ENCODE measurements at places on chromosomes 13 and 19.

DNA sequence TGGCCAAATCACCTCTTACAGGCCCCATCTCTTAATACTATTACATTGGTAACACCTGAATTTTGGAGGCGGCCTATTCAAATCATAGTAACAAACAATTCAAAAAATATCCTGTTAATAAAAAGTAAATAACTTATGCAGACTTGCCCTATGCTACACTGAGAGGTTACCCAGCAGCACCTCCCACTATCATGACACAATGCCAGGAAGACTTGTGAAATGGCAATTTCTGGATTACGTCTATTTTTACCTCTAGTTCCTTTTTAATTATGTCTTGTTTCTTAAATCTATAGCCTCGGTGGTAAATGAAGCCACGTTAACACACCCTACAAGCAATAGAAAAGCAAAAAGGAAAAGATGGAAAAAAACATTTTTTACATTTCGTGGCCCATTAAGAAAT lies 6.2 kb upstream of the DZIP1 start:
- peak; percentile 44 for DNase-seq

DNA sequence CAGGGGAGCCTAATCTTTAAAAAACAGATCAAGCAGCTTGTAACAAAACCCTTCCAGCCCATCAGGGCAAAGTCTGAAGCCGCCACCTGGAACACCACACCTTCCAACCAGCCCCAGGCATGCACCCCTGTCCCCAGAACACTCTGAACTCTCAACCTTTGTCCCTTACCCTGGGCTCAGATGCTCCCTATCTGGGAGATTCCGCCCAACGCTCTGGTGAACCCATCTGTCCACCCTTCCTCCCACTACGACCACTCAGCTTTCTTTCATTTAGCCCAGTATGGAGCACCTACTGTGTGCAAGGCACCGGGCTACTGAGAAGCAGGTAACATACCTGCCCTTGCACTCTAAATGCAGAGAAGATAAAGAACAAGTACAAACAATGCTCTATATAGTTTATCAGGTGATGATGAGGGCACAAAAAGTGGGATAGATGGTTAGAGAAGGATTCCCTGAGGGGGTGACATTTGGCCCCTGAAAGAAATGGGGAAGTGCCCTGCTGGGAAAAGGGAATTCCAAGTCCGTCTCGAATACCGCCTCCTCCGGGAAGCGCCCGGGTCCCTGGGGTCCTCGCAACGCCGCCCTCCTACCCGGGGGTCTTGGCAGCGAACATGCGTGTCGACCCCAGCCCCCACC lies 629 bp downstream of the PEPD start:
- DNase-seq: peak; percentile 1

GRCh38 chr13:112732679-112733078 lies 42.8 kb downstream of the ATP11A start:
- no peak for DNase-seq

DNA sequence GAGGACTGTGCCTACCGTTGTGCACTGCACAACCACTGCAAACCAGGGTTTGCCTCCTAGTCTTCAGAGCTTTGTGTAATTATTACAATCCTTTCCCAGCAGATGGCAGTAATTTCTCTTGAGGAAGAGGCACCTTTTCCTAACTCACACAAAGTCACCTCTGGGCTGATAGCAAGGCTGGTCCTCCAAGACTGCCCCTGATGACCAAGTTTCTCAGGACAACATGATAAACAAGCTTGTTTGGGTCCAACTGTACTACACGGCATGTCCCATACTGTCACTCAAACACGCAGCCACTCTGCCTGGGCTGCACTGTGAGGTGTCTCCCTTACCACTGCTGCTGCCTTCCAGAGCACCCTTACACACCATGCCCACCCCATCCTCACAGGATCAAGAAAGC lies 39.3 kb downstream of the RFXAP start:
- no peak for DNase-seq

- DNase-seq: no peak
Observed at GRCh38 chr13:97866346-97866745, 87.1 kb upstream of the IPO5 start.

- DNase-seq: no peak
Observed at GRCh38 chr13:75633285-75633684, 2.8 kb upstream of the LMO7 start.

- peak; percentile 71 for DNase-seq
Observed at GRCh38 chr19:47330466-47330869, 1.5 kb upstream of the C5AR2 start.

DNA sequence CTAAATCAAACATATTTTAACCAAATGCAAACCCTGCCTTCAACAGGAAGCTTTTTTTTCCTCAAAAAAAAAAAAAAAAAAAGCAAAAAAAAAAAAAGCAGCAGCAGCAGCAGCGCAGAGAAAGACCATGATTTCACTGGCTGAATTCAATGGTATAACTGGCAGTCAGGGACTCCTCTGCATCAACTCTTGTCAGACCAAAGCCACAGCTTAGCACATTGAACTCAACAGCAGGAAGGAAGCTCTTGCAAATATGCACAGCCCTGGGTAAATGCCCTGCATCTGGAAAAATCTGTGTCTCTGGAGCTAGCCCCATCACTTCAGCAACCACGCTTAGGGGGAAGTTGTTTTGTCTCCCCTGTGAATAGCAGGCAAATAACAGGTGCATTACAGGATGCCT lies 17.6 kb upstream of the DHRS12 start:
- DNase-seq: no peak

- DNase-seq: no peak
Observed at GRCh38 chr19:34711890-34712289, 22.2 kb upstream of the ZNF181 start.

- no peak for DNase-seq
Observed at GRCh38 chr13:103030776-103031175, 35.4 kb downstream of the SLC10A2 start.

DNA sequence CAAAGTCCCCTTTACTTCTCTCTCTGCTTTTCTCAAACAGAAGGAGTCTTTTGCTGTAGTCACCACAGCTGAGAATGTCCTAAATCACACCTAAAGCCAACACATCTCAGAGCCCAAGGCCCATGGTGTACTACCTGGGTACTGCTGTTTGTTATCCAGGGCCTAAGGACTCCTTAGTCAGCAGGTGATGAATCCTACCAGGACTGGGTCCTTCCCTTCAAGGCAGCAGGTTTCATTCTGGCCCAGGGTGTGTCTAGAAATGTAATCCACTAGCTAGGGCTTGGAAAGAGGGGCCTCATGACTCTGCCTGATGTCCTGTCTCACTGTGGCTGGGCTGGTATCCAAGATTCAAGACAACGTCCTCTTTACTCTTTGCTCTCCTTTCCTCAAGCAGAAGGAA lies 36.2 kb upstream of the ENOX1 start:
- DNase-seq: no peak

DNA sequence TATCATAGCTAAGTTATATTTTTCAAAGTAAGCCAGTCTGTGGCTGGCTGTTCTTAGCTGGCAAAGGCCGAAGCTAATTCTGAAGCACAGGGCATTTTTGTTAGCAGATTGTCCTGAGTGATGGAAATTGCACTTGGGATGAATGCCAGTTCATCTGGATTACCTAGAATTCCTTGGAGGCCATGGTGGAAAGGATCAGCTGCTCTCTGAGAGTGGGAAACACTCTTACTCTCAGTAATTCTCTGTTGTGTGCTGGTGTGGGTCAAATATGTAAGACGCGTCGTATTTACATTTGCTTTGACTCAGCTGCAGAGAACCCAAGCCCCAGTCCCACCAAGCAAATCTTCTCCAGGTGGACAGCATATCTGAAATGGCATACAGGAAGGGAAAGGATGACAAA lies 60.7 kb upstream of the C1QTNF9B start:
- no peak for DNase-seq

- peak; percentile 78 for DNase-seq
Observed at GRCh38 chr13:114222461-114222968, 12.2 kb upstream of the CDC16 start.

DNA sequence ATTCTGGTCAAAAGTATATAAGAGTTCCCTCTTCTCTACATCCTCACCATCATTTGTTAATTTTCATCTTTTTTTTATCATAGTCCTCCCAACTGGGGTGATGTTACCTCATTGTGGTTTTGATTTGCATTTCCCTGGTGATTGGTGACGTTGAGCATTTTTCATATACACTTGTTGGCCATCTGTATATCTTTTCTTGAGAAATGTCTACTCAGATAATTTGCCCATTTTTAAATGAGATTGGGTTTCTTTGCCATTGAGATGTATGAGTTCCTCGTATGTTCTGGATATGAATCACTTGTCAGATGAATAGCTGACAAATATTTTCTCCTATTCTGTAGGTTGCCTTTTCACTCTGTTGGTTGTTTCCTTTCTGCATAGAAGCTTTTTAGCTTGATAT lies 2.4 kb downstream of the CD33 start:
- no peak for DNase-seq

DNA sequence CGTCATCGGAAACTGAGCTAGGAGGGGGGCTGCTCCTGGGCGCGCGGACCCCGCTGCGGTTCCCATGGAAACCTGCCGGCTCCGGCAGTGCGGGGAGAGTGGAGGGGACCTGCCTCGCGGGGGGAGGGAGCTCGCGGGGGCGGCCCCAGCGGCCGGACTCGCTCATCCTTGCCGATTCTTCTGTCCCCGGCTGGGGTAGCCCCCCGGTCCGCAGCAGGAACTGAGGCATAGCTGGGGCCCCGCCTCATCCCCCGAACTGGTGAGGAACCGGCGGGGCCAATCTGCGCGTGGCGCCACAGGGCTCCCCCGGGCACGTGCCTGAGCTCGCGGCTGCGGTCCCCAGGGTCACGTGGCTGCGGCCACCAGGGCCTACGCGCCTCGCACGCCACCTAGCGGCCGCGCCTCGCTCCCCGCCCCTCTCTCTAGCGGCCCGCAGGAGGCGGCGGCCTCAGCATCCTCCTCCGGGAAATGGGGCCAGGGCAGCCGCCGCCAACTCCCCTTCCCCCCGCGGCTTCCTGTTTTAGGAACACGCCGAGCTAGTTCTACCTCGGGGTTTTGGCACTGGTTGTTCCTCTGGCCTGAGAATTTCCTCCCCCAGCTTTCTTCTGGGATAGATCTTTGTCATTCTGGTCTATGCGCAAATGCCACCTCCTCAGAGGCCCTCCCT lies 1.7 kb upstream of the ELAVL3 start:
- DNase-seq: peak; percentile 91

DNA sequence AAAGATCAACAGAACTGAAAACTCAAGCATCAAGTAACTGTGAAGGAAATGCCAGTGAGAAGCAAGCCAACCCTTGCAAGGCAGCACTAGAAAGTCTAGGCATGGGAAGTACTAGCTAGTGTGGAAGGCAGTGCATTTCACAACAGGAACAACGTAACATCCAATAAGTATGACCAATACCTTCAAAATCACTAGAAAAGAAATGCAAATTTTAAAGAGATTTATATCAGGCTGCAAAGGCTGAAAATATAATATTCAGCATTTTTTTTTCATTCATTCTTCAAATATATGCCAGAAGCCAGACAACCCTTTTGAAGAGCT lies 121.9 kb downstream of the DLEU7 start:
- DNase-seq: peak; percentile 81

- no peak for DNase-seq
Observed at GRCh38 chr13:29959603-29960002, 109.2 kb upstream of the UBL3 start.

All from CD14-positive monocyte (primary cell).